ENCODE measurements at places on chromosomes 13 and 19. TPM values are rescaled to one million over a fixed set of nuclear protein-coding genes. Genes with fewer than 3 reads are reported as not detected.

GRCh38 chr19:45443462-45444317, 20.0 kb upstream of the ERCC1 start:
- H3K36me3 ChIP-seq, result no peaks in the 10 kb centered on the region
- H3K27me3 ChIP-seq, result no peaks in the 10 kb centered on the region
- H3K4me3 ChIP-seq, result peak overlapping the region; percentile 90

DNA sequence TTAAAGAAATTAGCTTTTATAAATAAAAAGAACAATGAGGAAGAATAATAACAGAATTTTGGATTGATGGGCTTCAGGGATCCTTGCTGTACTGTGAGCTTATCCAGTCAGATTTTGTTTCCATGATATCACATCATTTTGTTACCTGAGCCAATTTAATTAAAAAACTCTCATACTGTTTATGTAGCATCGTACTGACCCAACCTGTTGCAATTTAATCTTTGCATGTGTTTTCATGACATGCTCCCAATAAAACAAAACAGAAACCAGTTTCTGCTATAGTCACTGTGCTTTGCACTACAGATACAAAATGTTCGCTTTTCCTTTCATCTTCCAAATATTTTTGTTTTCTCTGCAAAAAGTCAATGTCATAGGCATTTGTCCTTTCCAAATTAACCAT, 109.7 kb upstream of the RNF113B start:
- DNase-seq, result no peak
- no peak overlapping the region for H3K27ac ChIP-seq
- H3K4me3 ChIP-seq, result no peak overlapping the region

DNA sequence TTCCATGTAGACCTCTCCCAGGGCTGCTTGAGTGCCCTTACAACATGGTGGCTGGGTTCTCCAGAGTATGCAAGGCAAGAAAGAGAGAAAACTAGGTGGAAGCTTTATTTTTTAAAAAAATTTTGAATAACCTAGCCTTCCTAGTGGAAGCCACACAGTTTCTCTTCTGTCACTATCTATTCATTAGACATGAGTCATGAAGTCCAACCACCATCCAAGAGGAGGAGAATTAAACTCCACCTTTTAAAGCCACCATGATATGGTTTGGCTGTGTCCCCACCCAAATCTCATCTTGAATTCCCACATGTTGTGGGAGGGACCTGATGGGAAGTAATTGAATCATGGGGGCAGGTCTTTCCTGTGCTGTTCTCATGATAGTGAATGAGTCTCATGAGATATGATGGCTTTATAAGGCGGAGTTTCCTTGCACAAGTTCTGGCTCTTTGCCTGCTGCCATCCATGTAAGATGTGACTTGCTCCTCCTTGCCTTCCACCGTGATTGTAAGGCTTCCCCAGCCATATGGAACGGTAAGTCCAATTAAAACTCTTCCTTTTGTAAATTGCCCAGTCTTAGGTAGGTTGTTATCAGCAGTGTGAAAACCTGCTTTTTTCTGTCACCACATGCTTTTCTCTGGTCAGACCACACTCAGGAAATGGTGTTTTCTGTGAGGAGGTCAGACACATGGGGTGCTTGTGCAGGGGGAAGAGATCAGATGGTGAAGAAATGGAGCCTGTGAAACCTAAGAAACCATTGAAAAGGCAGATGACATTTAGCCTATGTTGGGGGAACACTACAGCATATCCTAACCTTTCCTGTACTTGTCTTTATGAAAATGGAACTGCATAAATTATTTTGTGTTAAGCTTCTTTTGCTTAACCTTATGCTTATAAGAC, 57.7 kb downstream of the ANKRD10 start:
- DNase-seq, result no peak
- H3K36me3 ChIP-seq, result peaks cover 11% of the 10 kb centered on the region
- H3K4me1 ChIP-seq, result peaks cover 22% of the 10 kb centered on the region
- H3K27ac ChIP-seq, result peak overlapping the region; percentile 11
- peak overlapping the region; percentile 37 for H3K4me3 ChIP-seq

GRCh38 chr19:13859361-13859880, 17.5 kb upstream of the NANOS3 start:
- peak overlapping the region; percentile 93 for H3K27ac ChIP-seq
- H3K27me3 ChIP-seq, result peaks cover 5% of the 10 kb centered on the region
- H3K4me3 ChIP-seq, result no peak overlapping the region
- H3K4me1 ChIP-seq, result peaks cover 26% of the 10 kb centered on the region
- DNase-seq, result no peak

DNA sequence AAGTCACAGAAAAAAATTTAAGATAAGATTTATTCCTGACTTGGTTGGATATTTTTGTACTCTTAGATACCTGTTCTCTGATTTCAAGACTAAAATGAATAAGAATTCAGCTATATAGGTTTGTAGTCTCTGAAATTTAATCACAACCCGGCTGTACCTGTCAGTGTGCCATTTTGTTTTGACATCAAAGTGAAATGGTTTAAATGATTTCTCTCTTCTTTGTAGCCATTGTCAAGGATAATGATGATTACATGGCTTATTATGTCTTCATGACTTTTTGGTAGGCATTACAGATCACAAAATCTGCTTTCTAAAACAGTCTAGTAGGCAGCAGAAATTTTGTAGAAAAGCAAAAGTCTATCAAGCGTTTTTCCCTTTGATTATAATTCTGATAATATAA, 72.5 kb downstream of the PCDH17 start:
- H3K4me1 ChIP-seq, result no peaks in the 10 kb centered on the region
- no peak overlapping the region for H3K4me3 ChIP-seq
- DNase-seq, result no peak
- H3K36me3 ChIP-seq, result no peaks in the 10 kb centered on the region
- no peak overlapping the region for H3K27ac ChIP-seq
- H3K27me3 ChIP-seq, result no peaks in the 10 kb centered on the region

DNA sequence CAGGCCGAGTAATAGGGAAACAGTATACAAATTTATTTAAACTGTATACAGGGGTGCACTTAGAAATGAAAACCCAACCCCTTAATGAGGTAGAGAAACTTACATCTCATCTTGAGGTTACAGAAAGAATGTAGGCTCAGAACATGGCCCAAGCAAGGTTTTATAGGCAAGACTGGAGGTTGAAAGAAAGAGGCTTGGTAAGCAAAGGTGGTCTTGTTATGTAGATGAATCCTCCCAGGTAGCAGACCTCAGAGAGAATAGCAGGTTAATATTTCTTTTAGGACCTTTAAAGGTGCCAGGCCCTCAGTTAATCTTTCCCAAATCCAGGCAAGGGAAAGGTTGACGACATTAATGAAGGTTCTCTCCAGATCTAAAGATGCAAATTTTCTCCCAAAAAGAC, 1466.8 kb upstream of the PRR20A start:
- no peaks in the 10 kb centered on the region for H3K4me1 ChIP-seq
- H3K4me3 ChIP-seq, result no peak overlapping the region
- DNase-seq, result no peak
- no peak overlapping the region for H3K27ac ChIP-seq
- H3K27me3 ChIP-seq, result no peaks in the 10 kb centered on the region

DNA sequence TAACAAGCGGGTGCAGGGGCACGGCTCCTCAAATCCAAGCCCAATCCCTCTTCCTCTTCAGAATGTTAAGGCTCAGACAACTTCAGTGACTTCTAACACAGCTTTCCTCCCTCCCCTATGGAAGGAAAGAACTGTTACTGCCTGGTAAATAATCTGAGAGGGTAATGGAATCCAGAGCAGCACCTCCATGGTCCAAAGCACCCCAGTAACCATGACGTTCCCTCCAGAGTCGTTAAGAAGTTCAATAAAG, 969 bp downstream of the AKT2 start:
- peak overlapping the region; percentile 97 for H3K4me3 ChIP-seq
- peaks cover 46% of the 10 kb centered on the region for H3K4me1 ChIP-seq
- peaks cover 5% of the 10 kb centered on the region for H3K36me3 ChIP-seq
- H3K27me3 ChIP-seq, result no peaks in the 10 kb centered on the region

DNA sequence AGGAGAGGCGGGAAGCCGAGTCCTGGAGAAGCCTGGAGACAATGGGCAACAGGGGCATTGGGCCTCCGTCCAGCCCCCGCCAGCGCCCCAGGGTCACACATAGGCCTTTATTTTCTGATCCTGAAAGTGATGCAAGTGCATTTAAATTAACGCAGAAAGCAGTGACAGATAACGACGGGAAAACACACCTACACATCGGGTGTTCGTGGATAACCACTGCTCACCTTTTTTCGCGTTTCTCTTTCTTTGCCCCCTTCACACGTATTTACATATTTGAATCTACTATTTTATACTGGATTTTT, 30.4 kb upstream of the GRTP1 start:
- DNase-seq, result no peak
- H3K36me3 ChIP-seq, result no peaks in the 10 kb centered on the region
- H3K27ac ChIP-seq, result no peak overlapping the region
- peak overlapping the region; percentile 20 for H3K4me3 ChIP-seq
- no peaks in the 10 kb centered on the region for H3K27me3 ChIP-seq

NKPD1 gene
- total RNA-seq, result 0.14 TPM

ZNF729 gene
- total RNA-seq, result not detected
